ENCODE measurements at places on chromosomes 7 and 10.
A peak's percentile ranks its signal among the peaks of the same experiment; 100 is the strongest.

DNA sequence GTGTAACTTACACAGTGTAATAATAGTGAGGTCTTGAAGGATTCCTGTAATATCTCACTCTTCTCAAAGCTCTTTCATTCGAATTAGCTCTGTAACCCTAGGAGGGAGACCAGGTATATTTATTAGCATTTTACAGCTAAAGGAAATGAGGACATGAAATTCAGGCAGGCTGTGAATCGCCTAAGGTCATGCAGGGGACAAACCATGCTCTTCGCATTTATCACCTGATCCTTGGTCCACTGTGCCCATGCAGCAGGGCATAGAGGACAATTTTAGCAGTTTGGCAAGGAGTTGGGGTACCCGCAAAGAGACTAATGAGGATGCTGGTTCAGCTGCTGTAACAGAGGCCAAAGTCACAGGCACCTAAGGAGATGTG is 14.8 kb upstream of the LAMB1 start:
- DNase-seq: no peak

DNA sequence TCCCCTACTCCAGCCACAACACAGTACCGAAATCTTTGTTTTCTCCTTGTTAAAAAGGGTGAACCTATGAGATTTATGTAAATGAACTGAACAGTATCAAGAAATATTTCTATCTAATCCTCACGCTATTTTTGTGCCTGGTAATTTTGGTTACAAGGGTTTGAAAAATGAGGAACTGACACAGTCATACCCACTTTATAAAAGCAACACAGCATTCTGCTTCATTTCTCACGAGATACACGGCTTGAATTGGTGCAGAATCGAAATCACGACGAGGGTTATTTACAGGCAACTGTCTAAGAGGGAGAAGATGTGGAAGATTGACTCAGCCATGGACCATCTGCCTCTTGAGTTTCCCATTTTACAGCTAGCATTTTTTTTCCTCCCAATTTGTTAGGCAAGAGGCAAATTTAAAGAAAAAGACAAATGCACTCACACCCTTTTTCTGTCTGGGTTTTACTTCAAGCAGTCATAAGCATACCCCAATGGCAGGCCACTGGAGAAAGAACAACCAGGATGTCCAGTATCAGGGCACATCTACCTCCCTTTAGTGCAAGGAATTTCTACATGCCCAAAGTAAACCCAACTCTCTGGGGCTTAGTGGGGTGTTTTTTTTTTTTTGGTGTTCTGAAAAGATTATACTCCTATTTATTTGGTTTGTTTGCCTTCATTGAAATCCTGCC is 108.1 kb downstream of the ITGB8 start:
- no peak for DNase-seq

DNA sequence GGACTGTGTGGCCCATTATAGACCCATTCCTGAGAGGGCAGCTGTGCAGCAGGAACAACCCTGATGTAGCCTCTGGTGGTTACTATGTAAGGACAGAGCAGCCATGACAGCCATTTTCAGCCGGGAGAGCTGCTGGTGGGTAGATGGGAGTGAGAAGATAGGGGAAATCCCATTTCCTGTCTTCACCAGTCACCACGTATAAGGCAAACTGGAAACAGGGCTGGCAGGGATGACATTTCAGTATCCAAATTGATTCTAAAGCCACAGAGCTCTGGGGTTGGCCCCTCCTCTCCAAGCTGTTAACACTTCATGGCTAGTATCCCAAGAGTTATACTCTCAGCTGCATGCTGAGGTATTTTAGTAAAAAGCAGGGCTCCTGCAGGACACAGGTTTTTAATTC is 15.2 kb upstream of the FZD1 start:
- no peak for DNase-seq

DNA sequence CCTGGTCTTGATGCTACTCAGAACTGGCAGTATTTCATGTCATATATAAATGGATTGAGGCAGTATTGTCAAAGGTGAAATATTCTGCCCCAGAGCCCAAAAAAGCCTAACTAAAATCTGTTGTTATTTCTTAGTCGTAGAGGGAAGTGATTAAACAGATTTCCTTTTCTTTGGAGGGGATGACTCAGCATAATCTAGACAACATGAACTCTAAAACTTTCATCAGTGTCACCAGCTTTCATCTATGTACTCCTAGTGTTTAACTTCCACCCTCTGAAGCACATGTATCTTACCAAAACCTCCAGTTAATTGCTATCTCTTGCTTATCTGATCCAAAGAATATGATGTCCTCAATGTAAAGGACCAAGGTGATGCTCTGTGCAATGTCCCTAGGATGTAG is 97.1 kb upstream of the ARID5B start:
- no peak for DNase-seq

GRCh38 chr7:101817471-101818286 is at the start of gene CUX1:
Gene CUX1, plus strand, starts transcription at chr7:101817626. Its CDS starts 14 bp downstream, at chr7:101817640.
- DNase-seq: peak; percentile 11

GRCh38 chr7:137003086-137003485 is 134.6 kb downstream of the CHRM2 start:
- DNase-seq: no peak

DNA sequence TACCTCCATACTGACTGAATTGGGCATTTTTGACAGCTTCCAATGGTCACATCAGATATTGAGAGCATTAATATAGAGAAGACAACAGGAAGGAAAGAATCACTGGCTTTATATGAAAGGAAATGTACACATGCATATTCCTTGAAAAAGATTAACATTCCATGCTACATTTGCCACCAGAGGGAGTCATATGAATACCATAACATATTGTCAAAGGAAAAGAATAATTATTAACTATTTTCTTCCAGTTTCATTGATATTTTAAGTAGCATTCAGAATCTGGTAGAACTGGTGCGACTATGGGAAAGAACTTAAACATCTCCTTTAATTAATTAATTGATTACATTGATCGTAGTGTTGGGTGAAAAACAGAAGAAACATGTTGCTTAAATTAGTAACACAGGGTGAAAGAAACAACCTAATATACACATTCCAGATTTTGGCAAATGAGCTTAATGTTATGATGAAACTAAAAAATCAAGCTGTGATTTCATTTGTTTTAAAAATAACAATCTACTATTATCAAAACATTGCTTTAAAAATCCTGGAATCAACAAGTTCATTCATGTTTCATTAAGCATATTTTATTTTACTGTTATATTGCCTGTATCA is 71.5 kb downstream of the GPR85 start:
- no peak for DNase-seq

DNA sequence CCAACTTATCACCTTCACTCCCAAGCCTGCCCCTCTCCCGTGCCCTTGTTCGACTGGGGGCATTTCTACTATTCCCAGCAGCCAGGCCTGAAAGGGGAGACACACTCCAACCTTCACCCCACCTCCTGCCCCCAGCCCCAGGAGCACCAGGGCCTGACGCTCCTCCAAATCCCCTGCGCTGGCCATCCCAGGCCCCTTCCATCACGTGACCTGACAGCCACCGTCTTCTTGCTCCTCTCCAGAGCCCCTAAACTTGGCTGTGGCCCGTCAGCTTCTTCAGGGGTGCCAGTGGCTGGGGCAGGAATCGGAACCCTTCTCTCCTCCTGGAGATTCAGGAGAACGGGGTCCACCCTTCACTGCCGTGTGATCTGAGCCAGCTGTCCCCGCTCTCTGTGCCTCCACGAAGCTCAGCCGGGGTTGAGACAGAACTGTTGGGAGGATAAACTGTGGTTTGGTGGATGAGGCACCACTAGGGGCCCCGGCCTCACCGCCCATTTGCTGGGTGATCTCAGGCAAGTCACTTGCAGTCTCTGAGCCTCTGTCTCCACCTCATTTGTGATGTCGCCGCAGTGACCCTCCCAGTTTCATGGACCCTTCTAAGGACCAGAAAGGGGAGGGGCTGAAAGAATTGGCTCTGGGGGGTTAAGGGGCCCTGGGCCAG is 91.0 kb downstream of the MYL10 start:
- no peak for DNase-seq

DNA sequence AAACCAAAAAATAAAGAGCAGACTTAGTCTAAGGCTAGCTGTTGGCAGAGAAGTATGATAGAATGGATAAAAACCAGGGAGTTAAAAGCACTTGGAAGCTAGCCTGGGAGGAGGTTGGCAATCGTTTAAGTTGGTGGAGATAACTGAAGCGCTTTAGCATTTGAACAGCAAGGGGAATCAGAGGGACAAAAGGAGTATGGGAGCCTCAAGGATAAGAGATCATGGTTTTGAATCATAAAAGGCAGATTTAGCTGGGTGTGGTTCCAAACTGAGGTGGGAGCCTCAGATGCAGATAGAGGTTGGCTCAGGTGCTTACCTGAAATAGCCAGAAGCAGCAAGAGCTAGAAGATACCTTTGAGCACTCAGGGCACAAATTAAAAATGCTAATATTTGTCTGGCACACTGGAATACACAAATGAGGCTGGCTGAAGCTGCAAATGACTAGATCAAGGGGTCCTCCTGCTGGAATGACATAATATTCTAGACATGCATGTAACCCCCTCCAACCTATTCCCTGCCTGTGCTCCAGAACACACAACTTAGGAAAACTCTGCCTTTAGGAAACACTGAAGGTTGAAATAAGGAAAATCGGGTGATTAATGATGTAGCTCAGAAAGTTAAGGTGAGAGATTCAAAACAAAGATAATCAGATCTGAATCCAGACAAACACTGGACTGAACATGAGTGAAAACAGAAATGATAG is 372.3 kb upstream of the LRRN3 start:
- DNase-seq: no peak

DNA sequence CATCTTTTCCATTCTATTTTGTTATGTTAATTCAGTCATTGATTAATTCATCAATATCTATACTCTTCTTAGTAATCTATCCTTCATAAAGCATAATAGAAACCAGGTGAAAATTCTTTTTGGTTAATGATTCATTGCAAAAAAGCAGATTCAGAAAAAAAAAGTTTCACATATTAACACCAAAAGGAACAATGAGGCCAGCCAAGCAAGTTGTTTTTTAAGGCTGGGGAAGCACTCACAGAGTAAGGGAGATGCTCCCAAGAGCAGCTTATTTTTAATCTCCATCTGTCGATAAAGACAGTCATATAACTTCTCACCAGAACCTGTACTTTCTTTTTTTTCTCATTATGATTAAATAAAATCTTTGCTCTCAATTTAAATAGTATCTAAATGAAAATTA is 95.8 kb downstream of the CACNA2D1 start:
- DNase-seq: no peak

- DNase-seq: no peak
Measured at GRCh38 chr7:131431289-131431688, 103.6 kb downstream of the MKLN1 start.

DNA sequence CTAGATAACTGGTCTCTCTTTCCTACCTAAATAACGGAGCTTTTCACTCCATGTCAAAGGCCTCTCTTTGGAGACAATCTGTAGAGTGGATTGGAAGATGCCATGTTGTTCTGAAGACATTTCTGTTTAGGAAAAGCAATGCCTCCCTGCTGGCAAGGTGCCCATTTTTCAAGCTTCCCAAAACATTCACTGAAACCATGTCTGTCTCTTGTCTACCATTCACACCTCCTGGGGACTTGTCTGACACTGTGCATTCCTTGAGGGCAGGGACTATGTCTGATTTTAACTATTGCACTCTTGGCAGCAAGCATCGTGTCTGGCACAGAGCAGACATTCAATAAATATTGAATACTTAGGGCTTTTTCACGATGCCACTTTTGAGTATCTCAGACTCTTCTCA is 528.9 kb upstream of the NRP1 start:
- DNase-seq: no peak

DNA sequence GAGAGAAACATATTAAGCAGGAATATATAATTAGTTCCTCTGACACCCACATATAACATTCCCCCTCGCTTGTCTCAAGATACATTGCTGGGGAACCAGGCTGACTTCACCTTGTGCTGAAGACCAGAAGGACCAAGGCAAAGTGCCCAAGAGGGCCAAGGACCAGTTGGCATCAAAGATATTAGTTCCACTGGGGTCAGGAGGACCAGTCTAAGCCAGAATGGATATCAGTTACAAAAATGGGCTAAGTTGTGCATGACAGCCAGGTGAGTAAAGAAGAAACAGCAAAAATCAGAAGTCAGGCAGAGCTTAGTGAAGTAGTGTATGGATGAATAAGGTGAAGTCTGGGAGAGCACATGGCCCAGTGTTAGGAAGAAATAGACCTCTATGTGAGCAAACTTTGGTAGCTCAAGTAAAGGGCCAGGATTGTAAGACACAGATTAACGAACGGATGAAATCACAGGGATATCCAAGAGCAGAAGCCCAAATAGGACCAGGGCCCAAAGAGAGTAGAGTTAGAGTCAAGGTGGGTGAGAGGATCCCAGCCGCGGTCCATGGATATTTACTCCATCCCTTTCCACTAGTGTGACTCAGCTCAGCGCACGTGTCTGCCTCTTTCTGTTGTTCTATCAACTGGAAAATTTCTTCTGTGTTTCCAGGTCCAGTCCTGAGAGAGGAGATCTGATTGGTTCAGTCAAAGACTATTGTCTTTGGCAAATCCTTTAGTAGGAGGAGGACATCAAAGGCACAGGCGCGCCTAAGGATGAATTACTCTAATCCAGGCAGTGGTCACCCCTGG is 5.0 kb downstream of the CALD1 start:
- DNase-seq: no peak

DNA sequence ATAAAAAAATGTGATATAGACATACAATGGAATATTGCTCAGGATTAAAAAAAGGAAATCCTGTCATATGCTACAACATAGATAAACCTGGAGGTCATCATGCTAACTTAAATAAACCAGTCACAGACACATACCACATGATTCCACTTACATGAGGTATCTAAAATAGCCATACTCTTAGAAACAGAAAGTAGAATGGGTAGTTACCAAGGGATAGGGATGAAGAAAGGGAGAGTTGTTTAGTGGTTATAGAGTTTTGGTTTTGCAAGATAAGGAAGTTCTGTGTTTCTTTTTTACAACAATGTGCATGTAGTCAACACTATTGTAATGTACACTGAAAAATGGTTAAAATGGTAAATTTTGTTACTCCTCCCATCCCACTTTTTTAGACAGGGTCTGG is 30.5 kb downstream of the BICC1 start:
- no peak for DNase-seq

- DNase-seq: no peak
Measured at GRCh38 chr7:85010306-85010705, 176.6 kb downstream of the SEMA3D start.

GRCh38 chr7:137890449-137890921 is 43.7 kb upstream of the DGKI start:
- no peak for DNase-seq

Data from stimulated activated CD8-positive, alpha-beta memory T cell treated with anti-CD3 and anti-CD28 coated beads, Interleukin-4, amount 100 ng/mL, for 24 hours (primary cell).